ENCODE measurements at places on chromosomes 7 and 10.
A peak's percentile ranks its signal among the peaks of the same experiment; 100 is the strongest.

DNA sequence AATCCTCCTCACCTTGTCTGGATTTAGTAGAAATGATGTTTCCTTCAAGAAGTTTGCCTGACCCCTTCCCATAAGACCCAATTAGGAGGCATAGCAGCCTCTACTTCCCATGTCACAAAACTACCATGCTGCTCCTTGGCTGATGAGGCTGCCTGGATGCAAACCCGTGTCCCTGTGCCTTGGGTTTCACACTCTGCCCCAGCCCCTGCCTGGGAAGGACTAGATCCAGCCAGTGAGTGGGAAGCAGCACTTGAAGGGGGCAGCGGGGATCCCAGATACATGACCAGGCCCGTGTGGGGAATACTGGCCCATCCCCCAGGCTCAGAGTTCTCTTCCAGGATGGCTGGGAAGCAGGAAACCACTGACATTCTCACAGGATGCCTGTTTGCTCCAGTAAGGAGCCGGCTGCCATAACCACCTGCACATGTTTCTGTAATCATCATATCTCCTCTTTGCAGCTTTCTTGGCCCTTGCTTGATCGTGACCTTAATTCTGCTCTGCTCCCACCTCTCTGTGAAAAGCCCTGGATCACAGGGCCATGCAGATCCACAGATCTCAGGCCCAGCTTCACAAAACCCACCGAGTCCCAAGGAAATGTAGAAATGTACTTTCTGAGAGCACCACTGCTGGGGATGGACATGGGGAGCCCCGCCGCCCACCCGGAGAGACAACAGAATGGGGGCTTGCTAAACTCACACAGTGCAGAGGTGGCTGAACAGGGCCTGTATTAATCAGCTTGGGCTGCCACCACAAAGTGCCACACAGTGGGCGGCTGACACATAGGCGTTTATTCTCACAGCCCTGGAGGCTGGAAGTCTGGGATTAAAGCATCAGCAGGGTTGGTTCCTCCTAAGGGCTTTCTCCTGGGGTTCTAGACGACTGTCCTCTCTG, 287.8 kb upstream of the IGFBP3 start:
- DNase-seq = no peak

DNA sequence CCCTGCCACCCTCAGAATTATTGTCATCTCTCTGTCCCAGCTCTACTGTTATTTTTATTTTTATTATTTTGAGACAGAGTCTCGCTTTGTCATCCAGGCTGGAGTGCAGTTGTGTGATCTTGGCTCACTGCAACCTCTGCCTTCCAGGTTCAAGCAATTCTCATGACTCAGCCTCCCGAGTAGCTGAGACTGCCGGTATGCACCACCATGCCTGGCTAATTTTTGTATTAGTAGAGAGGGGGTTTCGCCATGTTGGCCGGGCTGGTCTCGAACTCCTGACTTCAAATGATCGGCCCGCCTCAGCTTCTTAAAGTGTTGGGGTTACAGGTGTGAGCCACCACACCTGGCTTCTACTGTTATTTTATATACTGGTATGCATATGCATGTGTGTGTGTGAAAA, 11.0 kb downstream of the CALHM2 start:
- no peak for DNase-seq

- no peak for DNase-seq
These were observed 175.1 kb upstream of the PTPRZ1 start for GRCh38 chr7:121697731-121698316.

GRCh38 chr10:30813872-30814481, 184.4 kb upstream of the LYZL2 start:
- no peak for DNase-seq

GRCh38 chr7:155412416-155413253, 45.3 kb upstream of the EN2 start:
- DNase-seq = no peak

- DNase-seq = no peak
These were observed 414.2 kb upstream of the MTPN start for GRCh38 chr7:136391371-136391770.

DNA sequence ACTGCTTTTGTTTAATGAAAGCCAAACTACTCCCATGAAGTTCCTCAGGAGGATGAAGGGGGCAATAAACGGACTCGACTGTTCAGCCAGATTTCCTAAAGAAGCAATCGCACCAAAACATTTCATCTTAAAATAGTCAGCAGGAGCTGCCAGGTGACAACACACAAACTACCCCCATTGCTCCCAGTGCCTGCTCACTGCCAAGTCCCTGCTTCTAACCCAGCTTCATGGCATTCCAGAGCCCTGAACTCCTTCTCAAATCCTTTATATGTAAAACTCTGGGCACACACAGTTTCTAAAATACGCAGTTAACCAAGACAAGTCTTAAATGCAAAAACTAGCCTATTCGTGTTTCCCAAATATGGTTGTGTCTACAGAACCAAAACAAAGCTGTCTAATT, 110.0 kb downstream of the SORBS1 start:
- DNase-seq = no peak

DNA sequence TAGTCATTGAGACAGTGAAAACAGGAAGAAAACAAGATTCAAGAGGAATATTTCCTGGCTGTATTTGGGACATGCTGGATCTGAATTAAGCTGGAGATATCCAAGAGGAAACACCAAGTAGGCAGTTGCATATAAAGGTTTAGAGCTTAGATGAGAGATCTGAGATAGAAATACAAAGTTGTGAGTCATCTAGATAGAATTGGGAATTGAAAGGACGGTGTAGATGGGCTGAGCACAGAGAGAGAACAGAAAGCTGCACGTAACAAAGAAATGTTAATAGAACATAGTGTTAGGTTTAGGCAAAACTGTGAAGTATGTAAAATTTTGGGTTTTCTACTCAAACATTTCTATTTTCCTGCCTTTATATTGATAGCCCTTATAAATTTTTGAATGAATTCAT, 218.5 kb upstream of the TMEM196 start:
- no peak for DNase-seq

- DNase-seq = no peak
These were observed 72.6 kb downstream of the USP6NL start for GRCh38 chr10:11538834-11539190.

DNA sequence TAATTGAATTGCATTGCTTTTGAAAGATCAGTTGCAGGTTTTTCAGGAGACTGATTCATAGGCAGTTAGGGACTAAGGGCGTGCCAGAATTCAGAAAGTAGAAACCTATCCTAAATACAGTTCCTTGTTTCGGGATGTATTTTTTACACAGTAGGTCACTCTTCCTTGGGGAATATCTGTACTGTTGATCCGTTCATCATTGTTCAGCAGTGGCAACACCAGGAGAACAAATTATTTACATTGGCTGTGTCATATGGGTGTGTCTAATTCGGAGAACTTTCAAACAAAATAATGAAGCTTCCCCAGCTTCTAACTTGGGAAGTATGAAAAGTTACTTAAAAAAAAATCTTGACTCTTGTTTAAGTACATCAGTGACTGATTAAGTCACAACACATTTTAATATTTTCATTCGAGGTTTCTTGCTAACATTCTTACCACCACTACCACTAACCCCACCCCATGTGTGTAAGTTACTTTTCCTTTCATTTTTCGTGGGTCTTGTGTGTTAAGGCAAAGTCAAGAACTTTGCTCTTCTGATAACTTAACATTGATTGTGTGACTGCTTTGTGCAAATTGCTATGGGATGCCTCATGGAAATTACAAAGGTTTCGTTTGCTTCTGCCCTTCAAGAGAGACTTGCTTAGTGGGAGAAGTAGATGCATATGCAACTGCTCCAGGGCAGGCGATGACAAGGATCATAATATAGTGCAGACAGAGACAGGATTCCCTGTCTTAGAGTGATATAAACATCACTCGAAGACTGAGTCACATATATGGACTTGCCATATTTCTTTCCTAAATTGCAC, 43.8 kb upstream of the RPA3 start:
- no peak for DNase-seq

GRCh38 chr10:43287056-43288007, 20.5 kb upstream of the RASGEF1A start:
- DNase-seq = no peak

DNA sequence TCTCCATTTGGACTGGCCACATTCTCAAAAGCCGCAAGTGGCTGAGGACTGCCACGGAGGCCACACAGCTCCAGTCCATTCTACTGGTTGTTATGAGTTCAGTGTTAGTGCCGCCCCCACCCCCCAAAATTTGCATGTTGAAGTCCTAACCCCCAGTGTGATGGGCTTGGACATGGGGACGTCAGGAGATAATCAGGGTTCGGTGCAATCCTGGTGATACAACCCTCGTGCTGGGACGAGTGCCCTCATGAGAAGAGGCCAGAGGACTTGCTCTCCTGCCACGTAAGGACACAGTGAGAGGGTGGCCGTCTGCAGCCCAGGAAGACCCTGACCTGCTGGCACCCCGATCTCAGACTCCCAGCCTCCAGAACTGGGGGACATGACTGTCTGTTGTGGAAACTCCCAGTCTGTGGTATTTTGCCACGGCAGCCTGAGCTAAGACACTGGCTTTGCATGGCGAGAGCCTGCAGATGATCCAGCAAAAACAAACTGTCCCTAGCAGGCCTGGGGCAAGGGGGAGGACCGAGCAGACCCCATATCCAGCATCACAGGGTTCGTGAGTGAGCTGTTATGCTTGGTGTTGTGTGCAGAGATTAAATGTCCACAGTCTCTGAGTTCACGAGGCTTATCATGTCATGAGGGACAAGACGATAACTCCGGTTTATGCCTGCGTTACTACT, 41.5 kb upstream of the INSIG1 start:
- DNase-seq = no peak

DNA sequence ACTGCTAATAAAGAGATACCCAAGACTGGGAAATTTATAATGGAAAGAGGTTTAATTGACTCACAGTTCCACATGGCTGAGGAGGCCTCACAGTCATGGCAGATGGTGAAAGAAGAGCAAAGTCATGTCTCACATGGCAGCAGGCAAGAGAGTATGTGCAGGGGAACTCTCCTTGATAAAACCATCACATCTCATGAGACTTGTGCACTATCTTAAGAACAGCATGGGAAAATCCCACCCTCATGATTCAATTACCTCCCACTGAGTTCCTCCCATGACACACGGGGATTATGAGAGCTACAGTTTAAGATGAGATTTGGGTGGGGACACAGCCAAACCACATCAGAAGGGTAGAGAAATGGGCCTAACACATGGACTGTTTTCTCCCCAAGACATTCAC, 156.3 kb downstream of the CCDC71L start:
- no peak for DNase-seq

- peak; percentile 85 for DNase-seq
These were observed 15.6 kb downstream of the ATG9B start for GRCh38 chr7:151008511-151009323.

DNA sequence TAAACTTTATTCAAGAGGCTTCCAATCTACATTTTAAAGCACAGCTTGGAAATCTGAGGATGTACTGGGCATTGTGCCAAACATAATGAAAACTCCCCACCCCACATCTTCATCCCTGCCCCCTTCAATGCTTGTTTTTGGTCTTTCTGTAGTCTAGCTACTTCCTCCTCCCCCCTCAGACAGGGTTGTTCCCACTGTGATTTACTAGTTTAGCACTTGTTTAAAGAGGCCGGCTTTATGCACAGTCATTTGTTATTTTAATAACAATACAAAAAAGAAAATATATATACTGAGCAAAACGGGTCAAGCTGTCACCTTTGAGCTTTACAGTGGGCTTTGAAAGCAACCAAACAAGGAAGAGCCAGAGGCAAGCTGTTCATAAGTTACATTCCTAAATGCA, 132.6 kb downstream of the CHRM2 start:
- no peak for DNase-seq

- peak; percentile 60 for DNase-seq
These were observed 766 bp downstream of the BAMBI start for GRCh38 chr10:28677888-28678686.

GRCh38 chr7:50812094-50812493, 29.4 kb upstream of the GRB10 start:
- DNase-seq = no peak

- no peak for DNase-seq
These were observed 98.8 kb downstream of the PRKAG2 start for GRCh38 chr7:151777908-151778670.

- DNase-seq = no peak
These were observed 24.3 kb downstream of the GRK5 start for GRCh38 chr10:119231654-119232053.

DNA sequence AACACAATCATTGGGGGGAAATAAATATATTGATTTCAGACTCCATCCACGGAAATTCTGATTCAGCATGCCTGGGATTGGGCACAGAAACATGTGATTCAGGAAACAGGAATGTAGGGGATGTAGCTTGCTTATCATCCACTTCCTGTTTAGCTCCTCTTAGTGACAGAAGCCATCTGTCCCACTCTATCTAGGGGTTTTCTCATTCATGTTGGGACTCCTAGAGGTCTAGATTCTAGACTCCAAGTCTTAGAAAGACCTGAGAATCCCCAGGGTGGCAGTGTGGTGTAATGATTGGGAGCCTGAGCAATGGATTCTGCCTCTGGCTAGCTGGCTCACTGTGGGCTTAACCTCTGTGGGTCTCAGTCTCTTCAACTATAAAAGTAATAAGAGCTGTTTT, 67.9 kb downstream of the CDK1 start:
- DNase-seq = no peak

DNA sequence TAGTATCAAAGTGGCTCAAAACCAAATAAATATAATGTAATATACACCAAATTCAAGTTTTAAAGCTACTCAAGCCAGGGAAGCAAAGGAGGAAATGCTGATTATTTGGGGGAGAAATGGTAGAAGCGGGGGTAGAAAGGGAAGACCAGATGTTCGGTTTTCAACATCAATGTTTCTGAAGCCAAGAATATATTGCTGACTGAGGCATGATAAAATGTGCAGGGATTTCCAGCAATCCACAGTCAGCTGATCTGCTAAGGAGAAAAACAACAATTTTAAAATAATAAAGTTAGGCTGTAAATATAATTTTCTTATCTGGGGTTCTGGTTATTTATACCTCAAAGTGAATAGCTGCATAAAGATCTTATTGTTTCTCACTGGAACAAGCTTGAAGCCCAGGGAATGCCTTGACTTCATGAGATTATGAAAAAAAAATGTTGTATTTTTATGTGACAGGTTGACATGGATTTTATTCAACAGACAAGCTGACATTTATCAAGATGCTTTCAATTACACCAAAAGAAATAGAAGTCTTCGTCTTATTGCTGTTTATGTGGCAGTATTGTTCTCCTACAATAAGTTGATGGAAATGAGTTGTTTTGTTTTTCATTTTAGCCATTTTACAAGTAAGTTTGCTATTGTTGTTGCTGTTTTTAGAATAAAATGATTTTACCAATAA, 28.6 kb upstream of the BMPER start:
- no peak for DNase-seq

Data from psoas muscle (tissue), 8 donors.